ENCODE measurements at places on chromosomes 5 and 9. TPM values are rescaled to one million over a fixed set of nuclear protein-coding genes. Genes with fewer than 3 reads are reported as not detected.
A peak's percentile ranks its signal among the peaks of the same experiment; 100 is the strongest.

DNA sequence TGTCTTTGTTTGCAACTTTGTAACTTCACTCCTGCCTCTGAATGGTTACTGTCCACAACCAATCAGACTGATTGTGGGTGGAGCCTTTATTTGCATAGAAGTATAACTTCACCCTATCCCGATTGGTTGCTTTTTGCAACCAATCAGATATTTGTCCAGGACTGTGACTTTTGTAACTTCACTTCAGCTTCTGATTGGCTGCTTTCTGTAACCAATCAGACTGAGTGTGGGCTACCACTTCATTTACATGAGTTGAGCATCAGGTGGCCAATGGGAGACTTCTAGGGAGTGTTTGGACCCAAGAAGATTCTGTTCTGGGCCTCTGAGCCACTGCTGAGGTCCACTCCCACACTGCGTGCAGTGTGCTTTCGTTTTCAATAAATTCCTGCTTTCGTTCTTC lies 1810.7 kb upstream of the CDH6 start:
- no peak for DNase-seq

GRCh38 chr9:22108581-22109370 lies 99.7 kb upstream of the CDKN2B start:
- no peak for DNase-seq

DNA sequence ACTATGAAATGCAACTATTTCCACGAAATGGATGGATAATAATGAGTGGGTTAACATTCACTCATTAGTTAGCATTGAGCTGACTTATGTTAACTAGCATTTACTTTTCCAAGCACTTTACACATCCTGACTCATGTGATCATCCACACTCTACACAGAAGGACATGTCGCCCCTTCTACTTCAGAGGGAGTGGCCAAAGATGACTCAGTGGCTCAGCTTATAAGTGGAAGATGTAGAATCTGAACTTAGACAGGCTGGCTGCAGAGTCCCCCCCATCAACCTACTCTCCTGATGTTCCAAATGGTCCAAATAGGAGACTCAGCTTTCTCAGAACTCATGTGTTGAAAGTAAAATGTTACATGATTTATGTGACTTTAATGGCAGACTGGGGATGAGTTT lies 146.0 kb downstream of the ADCY2 start:
- DNase-seq: no peak

- DNase-seq: no peak
Measured at GRCh38 chr9:119501374-119501773, 132.1 kb upstream of the BRINP1 start.

DNA sequence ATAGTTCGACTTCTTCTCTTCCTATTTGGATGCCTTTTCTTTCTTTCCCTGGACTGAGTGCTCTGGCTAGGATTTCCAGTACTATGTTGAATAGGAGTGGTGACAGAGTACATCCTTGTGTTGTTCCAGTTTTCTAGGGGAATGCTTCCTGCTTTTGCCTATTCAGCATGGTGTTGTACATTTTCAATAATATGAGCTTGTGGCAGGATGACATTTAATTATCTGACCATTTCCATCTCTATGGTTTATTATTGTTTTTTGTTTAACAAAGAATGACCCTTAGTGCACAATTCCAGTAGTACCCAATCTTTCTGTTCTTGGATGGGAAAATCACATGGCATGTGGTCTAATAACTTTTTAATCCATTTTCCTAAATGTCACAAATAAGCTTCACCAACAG lies 135.6 kb upstream of the SLC12A2 start:
- DNase-seq: no peak

The SPINK4 gene
- polyA plus RNA-seq: not detected

GRCh38 chr5:130836729-130837649 lies 328.1 kb downstream of the HINT1 start:
- DNase-seq: peak; percentile 2

DNA sequence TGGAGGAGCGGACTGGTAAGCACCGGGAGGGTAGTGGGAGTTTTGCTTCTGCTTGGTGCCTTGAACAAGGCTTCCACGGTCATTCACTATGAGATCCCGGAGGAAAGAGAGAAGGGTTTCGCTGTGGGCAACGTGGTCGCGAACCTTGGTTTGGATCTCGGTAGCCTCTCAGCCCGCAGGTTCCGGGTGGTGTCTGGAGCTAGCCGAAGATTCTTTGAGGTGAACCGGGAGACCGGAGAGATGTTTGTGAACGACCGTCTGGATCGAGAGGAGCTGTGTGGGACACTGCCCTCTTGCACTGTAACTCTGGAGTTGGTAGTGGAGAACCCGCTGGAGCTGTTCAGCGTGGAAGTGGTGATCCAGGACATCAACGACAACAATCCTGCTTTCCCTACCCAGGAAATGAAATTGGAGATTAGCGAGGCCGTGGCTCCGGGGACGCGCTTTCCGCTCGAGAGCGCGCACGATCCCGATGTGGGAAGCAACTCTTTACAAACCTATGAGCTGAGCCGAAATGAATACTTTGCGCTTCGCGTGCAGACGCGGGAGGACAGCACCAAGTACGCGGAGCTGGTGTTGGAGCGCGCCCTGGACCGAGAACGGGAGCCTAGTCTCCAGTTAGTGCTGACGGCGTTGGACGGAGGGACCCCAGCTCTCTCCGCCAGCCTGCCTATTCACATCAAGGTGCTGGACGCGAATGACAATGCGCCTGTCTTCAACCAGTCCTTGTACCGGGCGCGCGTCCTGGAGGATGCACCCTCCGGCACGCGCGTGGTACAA lies 556 bp downstream of the PCDHGC3 start:
- peak; percentile 93 for DNase-seq

DNA sequence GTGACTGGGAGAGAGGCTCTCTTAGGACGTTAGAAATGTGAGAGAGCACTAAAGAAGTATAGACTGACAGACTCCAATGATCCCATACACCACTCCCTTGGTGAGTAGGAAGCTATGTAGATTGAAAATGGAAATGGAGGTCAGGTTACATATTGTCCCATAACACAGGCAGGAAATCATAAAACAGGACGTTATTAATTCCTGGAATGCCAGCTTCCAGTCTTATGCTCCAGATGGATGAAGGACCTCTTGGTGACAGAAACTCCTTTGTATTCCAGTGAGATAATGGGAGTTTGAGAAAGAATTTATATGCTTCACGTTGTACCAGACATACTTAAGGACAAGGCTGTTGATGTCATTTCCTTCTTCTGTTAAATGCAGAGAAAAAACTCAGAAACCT lies 338.2 kb upstream of the ITGA1 start:
- DNase-seq: no peak

GRCh38 chr5:144198386-144198785 lies 27.7 kb downstream of the KCTD16 start:
- no peak for DNase-seq

GRCh38 chr5:170382790-170383189 lies 6.4 kb downstream of the KCNMB1 start:
- no peak for DNase-seq

DNA sequence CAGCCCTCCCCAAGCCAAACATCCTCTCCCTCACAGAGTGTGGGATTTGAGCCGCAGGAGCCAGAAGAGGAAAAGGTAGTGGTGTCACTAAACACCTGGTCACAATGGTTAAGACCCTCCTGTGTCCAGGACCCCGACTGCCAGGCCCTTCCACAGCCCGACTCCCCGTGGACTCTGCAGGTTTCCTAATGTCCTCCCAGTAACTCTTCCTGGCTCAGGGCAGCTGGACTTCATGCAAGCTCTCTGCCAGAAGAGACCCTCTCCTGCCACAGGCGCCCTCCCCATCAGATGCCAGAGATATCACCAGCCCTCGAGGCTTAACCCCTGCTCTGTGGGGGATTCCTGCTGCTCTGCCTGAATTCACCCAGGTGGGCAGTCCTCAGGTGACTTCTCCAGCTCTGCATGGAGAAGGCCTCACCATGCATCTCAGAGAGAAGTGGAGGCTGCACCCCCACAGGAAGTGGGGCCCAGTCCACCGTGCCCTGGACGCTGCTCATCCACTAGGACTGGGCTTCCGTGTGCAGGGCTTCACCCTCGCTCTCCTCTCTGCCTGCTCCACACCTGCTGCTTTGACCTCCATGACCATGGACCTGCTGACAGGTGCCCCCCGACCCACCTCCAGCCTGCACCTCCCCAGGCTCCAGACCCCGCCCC lies 111.2 kb downstream of the ADAMTS2 start:
- DNase-seq: no peak

- no peak for DNase-seq
Measured at GRCh38 chr9:89845862-89846261, 241.1 kb downstream of the GADD45G start.

GRCh38 chr5:74529101-74529500 lies 111.4 kb downstream of the ENC1 start:
- no peak for DNase-seq

The CTXN3 gene
- polyA plus RNA-seq: 3.1 TPM

GRCh38 chr5:89281211-89281610 lies 398.2 kb upstream of the MEF2C start:
- DNase-seq: no peak

GRCh38 chr5:173240091-173241050 lies 5.4 kb upstream of the NKX2-5 start:
- no peak for DNase-seq

- DNase-seq: no peak
Measured at GRCh38 chr9:138072897-138073296, 195.3 kb downstream of the CACNA1B start.

GRCh38 chr5:83866181-83866580 lies 145.5 kb upstream of the HAPLN1 start:
- DNase-seq: no peak

- no peak for DNase-seq
Measured at GRCh38 chr9:82489201-82489821, 500.7 kb downstream of the SPATA31D1 start.

DNA sequence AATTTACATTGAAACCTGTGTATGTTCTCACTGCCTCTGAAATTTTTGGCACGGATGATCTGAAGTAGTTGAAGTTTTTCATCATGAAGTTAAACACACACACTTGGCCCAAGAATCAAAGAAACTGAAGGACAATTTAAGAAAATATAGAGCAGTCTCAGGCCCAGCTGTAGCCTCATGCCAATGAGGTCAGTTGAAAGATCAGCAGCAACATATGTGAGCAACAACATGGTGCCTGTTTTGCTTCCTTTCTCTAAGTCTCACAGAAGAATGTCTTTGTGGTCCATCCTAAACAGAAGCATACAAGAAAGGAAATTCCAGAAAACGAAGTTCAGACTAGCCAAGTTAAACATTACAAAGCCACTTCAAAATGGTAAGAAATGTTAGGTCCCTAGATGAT lies 1737.2 kb downstream of the MAT2B start:
- no peak for DNase-seq

- DNase-seq: no peak
Measured at GRCh38 chr9:34381323-34381722, 4.6 kb upstream of the MYORG start.

DNA sequence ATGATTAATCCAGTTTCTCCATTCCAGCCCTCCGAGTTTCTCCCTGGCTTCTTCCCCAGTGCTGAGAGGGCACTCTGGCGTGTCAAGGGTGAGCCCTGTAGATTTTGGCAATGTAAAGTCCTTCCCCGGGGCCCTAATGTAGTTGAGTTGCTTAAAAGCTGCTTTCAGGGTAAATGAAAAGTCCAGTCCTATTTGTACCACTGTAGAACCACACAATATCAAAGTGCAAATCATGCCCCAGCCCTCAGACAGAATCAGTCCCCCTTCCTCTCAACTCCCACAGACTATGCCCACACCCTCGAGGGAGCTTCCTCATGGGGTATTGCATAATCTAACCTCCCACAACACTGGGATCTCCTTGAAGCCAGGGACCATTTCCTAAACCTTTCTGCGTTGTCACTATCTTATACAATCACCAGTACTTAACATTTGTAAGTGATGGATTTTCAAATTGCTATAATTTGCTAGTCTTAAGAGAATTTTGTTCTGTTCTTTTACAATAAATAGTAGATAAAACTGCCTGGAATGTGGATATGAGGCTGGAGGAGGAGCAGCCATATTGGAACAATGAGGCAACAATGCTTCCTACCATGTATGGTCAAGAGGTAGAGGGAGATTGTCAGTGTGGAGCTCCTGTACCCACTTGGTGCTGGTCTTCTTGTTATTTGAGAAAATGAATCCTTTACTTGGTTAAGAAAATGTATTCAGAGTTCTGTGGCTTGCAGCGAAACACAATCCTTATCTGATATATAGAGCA lies 34.4 kb downstream of the ZNF366 start:
- no peak for DNase-seq

DNA sequence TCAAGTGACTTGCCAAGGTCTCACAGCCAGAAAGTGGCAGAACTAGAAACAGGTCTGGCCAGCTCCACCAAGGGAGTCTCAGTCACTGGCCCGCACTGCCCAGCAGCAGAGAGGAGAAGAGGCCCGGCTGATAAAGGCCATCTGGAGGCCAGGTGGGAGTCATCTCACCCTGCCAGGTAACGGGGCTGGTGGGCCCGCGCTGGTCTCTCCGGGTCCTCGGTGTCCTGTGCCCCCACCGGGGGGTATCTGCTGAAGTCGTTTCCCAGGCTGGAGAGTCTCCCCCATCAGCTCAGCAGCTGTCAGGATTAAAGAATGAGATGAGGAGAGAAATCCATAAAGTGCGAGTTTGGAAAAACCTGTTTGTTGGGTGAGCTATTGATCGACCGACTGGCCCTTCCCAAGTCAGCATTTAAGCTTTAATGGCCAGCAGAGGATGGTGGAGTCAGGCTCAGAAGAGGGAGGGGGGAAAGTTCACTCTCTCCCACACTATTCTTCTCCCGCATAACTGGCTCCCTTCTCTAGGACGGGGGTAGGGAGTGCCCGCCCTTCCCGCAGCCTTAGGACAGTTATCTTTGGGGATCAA lies 30.3 kb downstream of the LMX1B start:
- no peak for DNase-seq

DNA sequence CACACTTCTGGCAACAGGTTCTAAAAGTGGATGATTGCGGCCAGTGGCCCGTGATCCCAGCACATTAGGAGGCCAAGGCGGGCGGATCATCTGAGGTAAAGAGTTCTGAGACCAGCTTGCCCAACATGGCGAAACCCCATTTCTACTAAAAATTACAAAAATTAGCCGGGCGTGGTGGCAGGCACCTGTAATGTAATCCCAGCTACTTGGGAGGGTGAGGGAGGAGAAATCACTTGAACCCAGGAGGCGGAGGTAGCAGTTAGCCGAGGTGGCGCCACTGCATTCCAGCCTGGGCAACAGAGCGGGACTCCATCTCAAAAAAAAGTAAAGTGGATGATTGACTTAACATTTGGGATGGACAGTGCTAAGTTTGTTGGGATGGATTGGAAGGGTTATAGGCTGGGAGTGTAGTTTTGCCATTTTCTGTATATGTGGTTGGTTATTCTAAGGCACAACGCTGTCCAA lies 3.4 kb downstream of the MATR3 start:
- DNase-seq: no peak

GRCh38 chr9:114033397-114034103 lies 44.5 kb downstream of the AMBP start:
- peak; percentile 65 for DNase-seq
